Stromal cell of bone marrow (primary cell): ENCODE measurements at places on chromosomes 6 and 20.
A peak's percentile ranks its signal among the peaks of the same experiment; 100 is the strongest.

GRCh38 chr20:60467078-60467477, 508.9 kb downstream of the CDH26 start:
- no peak for DNase-seq

DNA sequence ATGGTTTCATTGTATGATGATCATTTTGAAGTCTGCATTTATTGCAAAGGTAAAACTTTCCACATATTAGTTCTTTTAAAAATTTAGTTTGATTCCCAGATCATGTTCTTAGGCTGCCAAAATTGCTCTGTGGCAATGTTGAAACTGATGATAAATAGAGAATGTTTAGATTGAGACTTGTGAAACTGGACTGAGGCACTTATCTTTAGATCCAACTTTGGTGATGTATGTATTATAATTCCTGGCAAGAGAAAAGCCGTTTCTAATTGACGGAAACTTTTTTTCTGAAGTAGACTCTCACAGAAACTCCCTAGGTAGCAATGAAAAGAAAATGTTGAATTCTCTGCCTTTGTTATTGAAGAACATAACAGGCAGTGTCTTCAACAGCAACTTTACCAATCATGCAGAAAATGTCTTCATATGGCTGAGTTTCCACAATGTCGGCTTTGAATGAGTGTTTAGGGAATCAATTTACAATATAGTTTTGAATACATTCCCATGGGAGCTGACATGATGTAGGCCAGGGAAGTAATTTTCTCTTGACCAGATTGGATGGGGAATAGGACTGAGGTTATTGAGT, 456.2 kb downstream of the CD109 start:
- no peak for DNase-seq

DNA sequence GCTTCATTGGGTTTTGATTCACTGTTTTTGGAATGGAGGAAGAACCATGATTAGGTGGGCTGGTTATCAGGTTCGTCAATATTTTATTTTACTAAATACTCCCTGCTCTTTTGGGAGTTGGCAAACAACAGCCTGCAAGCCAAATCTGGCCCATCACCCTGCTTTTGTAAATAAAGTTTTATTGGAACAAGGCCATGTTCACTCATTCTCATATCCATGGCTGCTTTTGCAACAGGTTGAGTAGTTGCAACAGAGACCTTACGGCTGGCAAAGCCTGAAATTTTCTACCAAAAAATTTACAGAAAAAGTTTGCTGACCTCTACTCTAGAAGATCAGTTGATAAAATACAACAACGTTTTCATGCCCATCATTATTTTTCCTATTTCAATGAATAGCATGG, 45.1 kb downstream of the SYTL3 start:
- no peak for DNase-seq

DNA sequence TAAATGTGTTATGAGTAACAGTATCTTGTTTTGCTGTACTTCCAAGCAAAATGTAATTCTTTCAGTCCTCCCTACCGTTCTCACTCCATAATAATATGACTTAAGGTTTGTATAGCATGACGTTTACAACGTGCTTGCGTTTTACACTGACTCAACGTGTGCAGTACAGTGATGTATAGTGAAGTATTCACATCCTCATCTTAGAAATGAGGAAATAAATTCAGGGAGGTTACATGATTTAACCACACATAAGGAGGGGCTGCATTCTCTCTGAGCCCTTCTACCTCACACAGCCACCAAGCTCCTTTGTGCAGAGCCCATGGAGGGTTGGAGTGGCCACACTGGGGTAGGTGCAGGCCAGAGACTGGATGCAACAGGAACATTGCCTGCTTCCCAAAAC, 164.5 kb downstream of the MTHFD1L start:
- DNase-seq, result no peak

DNA sequence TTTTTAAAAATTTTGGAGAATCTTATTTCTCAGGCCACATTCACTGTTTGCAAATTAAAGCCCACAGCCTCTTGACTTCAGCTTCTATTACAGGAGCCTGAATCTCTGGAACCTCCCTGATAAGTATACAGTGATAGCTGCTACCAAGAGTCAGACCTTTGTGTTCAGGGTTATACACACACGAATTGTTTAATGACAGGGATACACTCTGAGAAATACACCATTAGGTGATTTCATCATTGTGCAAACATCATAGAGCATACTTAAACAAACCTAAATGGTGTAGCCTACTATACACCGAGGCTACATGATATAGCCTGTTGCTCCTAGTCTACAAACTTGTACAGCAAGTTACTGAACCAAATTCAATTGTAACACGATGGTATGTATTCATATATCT, 473.9 kb downstream of the PKHD1 start:
- no peak for DNase-seq

- DNase-seq, result no peak
These were observed 15.1 kb upstream of the SNX3 start for GRCh38 chr6:108275976-108276375.

DNA sequence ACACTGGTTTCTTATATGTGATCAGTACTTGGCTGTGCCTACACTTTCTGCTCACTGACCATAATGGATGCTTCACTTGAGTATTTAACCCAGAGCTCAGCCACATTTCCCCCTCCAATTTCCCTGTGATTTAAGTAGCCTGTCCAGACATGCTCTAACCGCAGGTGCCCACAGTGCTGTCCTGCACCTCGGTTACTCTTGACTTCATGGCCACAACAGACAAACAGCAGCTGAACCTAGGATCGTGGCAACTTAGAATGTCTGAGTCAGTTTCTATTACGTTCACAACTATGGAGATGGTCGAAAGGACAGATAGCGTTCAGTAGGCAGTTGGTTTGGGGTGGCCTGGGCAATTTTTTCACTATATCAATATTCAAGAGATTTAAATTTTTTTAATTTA, 306.9 kb upstream of the SGK1 start:
- DNase-seq, result no peak

- no peak for DNase-seq
These were observed 27.9 kb downstream of the NTSR1 start for GRCh38 chr20:62736407-62737071.

DNA sequence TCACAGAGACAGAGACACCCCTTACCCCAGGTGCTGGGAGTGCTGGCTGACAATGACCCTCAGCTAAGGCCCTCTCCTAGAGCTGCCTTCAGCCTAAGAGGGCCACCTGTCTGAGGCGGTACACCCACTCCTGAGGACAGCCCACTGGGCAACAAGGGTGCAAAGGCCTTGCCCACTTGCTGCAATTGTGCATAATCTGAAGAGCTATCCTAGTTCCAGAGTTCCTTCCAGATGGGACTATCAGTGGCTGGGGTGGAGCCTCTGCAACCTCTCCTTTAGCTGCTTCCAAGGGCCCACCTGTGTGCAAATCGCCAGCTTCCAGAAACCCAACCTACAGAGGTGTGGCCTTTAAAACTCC, 87.5 kb downstream of the PREX1 start:
- no peak for DNase-seq

DNA sequence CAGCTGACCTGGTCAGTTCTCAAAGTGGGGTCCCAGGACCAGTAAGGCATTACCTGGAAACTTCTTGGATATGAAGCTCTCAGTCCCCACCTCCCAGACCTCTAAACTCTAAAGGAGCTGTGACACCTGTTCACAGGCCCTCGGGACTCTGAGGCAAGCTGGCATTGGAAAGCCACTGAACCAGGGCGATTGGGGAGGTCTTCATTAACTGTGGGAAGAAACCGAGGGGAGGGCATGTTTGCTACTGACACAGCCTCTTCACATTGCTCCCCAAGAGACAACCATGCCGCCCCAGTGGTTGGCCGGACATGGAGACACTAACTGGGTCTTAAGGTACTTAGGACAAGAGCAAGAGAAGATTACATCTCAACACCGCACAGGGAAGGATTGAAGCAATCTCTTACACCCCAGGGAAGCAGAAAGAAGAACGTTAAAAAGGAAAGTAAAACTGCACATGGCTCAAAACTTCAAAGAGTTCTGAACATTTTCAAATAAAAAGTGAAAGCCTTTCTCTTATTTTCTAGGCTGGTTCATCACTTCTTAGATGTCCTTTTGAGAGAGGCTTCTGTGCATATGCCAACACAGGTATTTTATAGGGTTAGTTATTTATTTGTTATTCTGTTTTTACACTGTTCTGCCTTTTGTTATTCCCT, 210.0 kb upstream of the CST7 start:
- no peak for DNase-seq

GRCh38 chr6:20192625-20193024, 19.6 kb downstream of the MBOAT1 start:
- no peak for DNase-seq

GRCh38 chr20:46563170-46563859, 12.9 kb upstream of the OCSTAMP start:
- DNase-seq, result no peak

- DNase-seq, result no peak
These were observed 390.9 kb downstream of the MMUT start for GRCh38 chr6:49072146-49072545.

DNA sequence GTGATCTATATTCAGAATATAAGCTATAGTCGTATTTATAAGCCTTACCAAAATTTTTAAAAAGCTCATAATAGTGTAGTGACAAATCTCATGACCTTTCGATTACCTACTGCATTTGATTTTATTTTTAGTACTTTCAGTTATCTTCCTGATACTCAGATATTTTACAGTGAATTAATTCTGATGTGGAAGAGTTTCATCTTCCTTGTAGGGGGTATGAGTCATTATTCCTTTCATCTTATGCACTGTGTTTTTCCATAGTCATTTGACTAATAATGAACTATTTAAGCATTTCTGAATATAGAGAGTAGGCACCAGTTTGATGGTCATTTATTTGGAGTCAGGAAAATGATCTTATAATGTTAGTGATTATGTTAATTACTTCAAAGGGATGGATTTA, 36.4 kb downstream of the HDGFL1 start:
- DNase-seq, result no peak

- DNase-seq, result no peak
These were observed 147.2 kb upstream of the EYA4 start for GRCh38 chr6:133093956-133094355.

GRCh38 chr6:129709196-129709768, 695 bp downstream of the ARHGAP18 start:
- peak; percentile 40 for DNase-seq

- no peak for DNase-seq
These were observed 106.5 kb downstream of the AIG1 start for GRCh38 chr6:143167224-143167623.

- no peak for DNase-seq
These were observed 450.7 kb upstream of the OPRM1 start for GRCh38 chr6:153588330-153588729.

GRCh38 chr6:7252390-7252789, 60.6 kb downstream of the SSR1 start:
- DNase-seq, result no peak

DNA sequence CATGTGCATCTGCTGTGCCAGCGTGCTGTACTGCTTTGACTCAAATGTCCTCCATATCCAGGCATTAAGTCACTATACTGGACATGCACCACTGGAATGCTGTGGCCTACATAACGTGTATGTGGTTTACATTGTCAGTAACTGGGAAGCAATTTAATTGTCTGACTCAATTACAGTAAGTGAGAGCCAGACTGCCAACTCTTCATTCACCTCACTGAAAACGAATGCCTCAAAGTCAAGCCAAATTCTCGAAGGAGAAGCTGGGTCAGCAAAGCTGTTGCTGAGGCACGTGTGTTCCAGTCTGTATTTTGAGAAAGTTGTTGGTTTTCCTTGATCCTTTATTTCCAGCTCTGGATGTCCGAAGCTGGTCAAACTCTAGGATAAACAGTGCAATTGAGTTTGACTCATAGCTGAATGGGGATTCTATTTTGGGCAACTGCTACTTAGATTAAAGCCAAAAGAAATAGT, 534.3 kb downstream of the COL12A1 start:
- peak; percentile 99 for DNase-seq

DNA sequence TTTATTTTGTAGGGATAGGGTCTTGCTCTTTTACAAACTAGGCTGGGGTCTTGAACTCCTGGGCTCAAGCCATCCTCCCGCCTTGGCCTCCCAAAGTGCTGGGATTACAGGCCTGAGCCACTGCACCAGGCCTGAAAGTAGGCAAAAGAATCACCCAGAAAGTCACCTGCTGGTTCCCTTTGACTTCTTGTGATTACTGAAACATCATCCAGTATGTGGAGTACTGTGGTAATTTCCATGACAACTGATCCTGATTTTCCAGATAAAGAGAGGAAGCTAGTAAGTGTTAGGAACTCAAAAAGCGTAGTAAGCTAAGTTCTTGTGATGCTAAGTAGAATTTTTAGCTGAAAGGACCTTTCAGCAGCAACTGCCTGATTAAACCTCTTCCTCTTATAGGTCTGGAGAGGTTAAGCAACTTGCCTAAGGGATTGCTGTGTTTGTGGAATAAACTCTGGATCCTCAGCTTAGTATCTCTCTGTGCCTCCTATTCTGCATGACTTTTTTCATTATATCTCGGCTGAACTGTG, 16.8 kb downstream of the RALY start:
- DNase-seq, result no peak

DNA sequence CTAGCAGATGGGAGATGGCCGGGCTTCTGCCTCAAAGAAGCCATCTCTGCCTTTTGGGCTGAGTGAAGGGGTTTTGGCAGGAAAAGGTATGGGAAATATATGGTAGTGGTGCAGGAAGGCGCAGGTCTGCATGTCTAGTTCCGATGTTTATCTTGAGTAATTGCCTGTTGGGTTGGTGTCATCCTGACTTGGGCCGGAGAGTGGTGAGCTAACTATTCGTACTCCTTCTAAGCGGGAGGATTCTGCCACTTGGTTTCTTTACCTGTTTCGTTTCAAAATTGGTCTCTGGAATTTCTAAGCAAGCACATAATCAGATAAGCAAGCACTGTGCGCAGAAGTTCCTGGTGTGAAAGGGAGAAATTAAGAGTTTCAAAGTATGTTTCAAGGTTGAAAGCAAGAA, 229.6 kb downstream of the SAMD5 start:
- DNase-seq, result no peak

GRCh38 chr6:65004283-65004682, 702.7 kb downstream of the EYS start:
- no peak for DNase-seq

DNA sequence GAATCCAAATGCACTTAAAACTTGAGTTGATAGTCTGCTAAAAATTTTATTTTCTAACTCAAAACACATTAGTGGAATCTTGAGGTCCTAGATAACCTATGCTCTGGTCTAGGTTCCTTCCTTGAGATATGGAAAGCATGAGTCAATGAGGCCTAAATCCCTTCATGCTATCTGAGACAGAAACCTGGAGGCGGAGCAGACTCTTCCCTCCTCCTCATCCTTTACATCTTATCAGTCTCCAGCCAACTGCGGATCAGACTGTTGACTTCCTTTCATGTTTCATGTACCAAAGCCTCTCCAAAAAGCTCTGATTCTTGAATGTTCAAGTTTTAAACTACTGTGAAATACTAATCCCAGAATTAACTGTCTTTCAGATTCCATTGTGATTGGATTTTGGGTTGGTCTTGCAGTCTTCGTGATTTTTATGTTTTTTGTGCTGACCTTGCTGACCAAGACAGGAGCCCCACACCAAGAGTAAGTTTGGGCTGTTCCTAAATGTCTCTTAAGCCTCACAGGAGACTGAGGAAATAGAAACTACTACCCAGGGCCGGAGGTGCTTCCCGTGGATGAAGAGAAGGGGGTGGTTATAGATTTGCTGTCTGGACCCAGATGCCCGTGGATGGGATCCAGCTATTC, 29.1 kb downstream of the MRAP2 start:
- no peak for DNase-seq

GRCh38 chr6:140537834-140538705, 1163.6 kb upstream of the CITED2 start:
- peak; percentile 85 for DNase-seq

- peak; percentile 63 for DNase-seq
These were observed 54.8 kb upstream of the AKIRIN2 start for GRCh38 chr6:87756858-87757257.

- no peak for DNase-seq
These were observed 106.3 kb downstream of the ZDHHC14 start for GRCh38 chr6:157487110-157487773.
